ENCODE measurements at places on chromosomes 2 and 18.

DNA sequence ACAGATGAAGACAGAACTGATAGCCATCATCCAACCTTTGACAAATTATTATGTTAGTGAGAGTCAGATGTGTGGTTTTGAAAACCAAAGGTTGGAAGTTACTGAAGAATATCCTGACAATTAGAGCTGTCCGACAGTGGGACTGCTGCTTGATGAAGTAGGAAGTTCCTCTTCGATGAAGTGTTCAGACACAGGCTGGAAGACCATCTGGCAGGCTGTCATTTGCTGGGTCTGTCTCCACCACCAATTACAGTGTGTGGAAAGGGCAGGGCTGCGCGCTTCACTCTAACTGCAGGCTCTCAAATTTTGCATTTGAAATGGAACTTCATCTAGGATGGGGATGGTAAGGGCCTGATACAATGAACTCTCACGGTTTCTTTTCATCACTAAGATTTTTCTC is 313.8 kb downstream of the PIK3C3 start:
- DNase-seq: no peak

GRCh38 chr2:112779598-112779997 is 4.7 kb downstream of the IL1A start:
- no peak for DNase-seq

GRCh38 chr2:191274413-191274815 is 29.2 kb downstream of the MYO1B start:
- no peak for DNase-seq

- DNase-seq: peak; percentile 48
Observed at GRCh38 chr2:42859006-42859552, 66.7 kb upstream of the HAAO start.

DNA sequence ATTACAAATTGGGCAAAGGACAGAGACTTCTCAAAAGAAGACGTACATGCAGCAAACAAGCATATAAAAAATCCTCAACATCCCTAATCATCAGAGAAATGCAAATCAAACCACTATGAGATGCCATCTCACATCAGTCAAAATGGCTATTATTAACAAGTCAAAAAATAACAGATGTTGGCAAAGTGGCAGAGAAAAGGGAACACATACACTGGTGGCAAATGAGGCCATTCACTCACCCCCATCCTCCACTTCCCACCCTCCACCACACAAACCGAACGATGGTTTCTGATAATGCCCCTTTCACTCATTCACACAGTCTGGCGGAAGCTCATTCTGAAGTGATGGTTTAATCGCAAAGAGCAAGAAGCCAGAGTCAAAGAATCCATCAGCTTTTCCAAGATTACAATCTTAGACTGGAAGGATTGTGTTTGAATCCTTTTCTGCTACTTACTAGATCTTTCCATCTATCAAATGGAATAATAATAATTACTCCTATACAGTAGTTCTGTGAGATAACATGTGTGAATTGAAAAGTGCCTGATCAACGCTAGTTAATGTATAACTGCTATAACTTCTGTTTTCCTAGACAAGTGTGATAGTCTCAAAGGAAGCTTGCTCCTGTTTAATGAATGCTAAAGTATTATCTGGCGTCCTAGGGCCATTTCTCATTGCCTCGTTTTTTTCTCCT is 16.9 kb upstream of the CD28 start:
- no peak for DNase-seq

GRCh38 chr2:34241905-34242762 is 643.0 kb upstream of the FAM98A start:
- no peak for DNase-seq

DNA sequence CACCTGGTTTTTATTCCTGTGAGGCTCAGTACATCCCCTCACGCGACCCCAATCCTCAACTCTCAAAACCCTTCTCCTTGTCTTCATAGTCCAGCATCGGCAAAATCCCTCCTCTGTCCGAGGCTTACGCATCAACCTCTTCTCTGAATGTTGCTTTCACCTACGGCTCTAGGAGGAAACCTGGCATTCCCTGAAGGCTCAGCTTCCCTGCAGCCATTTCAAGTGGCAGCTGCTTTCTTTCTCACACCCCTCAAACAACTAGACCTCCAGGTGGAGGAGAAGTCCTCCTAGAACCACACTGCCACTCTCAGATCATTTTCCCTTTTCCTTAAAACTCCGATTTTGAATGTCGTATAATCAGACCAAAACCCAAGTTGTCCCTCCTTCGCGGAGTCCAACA is 114.2 kb downstream of the DTNB start:
- no peak for DNase-seq

GRCh38 chr18:22558945-22559385 is 141.2 kb upstream of the CTAGE1 start:
- no peak for DNase-seq

DNA sequence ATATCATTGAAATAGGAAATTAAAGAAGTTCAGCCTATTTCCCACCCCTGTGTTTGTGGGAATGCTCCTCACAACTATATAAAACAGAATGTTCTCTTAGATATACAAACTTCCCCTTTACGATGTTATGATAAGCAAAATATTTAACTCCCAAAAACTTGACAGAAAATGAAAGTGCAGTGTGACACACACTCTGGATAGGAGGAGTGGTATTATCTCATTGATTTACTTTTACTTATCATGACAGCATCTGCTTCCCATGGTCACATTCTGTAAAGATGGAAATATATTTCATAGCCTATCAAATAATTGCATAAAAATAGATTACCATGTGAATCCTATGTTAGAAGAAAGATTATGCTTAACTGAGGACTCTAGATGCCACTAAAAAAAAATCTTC is 96.6 kb upstream of the STK17B start:
- DNase-seq: peak; percentile 61

DNA sequence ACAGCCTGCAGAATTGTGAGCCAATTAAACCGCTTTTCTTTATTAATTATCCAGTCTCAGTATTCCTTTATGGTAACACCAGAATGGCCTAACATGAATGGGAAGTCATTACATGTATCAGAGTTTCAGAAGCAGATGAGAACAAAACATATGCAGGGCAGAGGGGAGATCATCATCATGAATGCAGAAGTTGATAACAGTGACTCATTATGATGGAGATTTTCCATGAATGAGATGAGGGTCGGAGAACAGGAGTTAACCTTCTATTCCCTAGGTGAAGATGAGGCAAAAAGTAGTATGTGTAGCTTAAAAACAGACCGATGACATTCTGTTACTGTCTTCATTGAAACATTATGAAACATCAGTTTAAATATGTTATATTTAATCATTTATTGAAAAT is 59.5 kb upstream of the PPM1B start:
- DNase-seq: no peak

GRCh38 chr18:55275039-55275901 is 312.7 kb downstream of the TCF4 start:
- DNase-seq: no peak

DNA sequence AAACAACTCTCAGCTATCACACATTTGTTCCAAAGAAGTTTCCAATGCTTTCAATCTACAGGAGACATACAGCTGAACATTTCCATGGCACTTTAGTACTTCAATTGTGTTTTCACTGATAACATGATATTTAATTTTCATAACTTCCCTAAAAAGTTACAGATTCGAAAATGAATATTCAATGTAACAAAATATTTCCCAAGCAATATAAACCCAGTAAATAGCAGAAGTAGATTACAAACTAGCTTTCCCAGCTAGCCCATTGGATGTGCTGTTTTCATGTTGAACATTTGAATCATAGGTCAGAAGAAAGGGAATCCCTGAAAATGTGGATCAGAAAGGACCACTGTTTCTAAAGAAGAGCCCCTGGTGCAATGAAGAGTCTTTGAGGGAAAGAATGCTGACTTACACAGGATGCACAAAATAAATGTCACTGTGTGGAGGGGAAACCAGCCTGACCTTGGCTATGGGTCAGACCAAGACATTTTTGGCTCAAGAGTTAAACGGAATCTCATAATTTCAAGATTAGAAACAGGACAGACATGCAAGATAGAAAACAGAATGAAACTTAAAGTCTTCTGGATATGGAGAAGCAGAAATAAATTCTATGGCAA is 22.5 kb downstream of the CYTIP start:
- peak; percentile 84 for DNase-seq

- no peak for DNase-seq
Observed at GRCh38 chr2:198161151-198161550, 356.8 kb downstream of the PLCL1 start.

- DNase-seq: no peak
Observed at GRCh38 chr2:79191816-79192215, 32.3 kb upstream of the REG3A start.

GRCh38 chr2:192047315-192048107 is 147.2 kb downstream of the TMEFF2 start:
- DNase-seq: no peak

DNA sequence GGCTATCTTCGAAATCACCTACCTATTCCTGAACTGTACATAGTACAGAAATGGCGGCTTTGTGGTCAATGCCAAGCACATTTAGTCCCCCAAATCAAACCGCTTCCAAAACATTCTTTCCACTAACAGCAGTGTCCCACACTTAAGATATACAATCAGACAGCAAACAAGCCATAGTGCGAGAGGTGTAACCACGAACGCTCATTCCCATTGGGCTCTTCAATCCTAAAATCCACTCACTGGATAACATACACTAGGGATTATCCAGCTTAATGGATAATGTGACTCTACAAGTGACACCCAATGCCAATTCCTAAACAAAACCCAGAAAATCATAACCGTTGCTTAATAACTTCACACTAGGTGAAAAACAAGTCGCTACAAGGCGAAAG is 2.0 kb downstream of the XPO1 start:
- no peak for DNase-seq

DNA sequence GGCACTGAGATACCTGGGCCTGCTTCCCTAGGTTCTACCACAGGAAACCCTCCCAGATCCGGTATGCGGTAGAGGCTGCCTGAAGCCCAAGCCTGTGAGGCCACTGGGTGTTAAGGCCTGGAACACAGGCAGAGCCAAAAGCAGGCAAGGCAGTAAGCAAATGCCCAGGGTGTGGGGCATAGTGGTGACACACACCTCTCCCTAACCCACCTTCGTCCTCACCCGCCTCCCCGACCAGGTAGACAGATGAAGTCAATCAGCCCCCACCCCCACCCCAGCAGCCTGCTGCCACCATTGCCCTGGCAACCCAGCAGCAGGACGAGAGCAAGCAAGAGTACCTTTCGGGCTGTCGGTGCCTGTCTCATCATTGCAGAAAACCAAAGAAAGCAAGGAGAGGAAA is 6.1 kb downstream of the DCTN1 start:
- DNase-seq: no peak

- no peak for DNase-seq
Observed at GRCh38 chr2:75597949-75598348, 37.2 kb upstream of the EVA1A start.

DNA sequence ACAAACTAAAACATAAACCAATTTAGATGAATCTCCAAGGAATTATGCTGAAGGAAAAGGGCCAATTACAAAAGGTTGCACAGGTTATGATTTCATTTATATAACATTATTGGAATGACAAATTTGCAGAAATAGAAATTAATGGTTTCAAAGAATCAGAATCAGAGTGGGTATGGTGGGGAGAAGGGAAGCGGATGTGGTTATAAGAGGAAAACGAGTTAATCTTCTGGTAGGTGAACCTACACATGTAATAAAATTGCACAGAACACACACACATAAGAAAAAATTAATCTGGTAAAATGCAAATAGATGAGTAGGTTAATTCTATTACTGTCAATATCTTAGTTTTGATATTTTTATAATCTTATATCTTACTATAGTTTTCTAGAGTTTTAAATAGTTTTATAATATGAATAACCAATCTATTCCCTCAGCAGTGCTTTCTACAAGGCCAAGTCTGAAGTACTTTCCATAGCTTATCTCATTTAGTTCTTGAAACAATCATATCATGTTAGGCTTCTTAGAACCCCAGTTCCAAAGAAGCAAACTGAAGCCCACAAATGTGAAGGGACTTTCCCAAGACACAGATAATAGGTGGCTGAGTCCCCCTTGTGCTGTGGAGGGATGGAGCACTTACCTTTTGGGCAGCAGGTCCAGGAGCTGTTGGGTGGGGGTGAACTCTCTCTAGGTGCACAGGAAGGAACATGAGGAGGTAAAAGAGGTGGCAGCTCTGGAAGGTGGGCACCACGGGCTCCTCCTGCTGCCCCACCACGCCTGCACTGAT is 31.5 kb downstream of the ZNF519 start:
- DNase-seq: no peak

DNA sequence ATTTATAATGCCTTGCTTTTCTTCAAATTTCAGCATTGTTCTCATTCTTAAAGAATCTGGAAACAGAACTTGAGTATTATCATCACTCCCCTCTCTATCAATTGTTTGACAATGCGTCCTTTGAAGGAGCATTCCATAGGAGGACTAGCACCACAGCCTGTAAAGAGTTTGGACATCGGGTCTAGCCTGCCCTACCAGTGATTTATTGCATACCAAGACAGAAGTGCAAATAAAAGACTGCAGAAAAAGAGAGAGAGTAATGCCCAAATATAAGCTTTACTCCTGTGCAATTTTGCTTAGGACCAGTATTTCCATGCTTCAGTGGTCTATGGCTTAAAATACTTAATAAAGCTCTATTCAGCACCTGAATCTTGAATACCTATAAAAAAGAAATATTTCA is 55.4 kb upstream of the MAP2 start:
- no peak for DNase-seq

- no peak for DNase-seq
Observed at GRCh38 chr18:11005528-11005927, 143.8 kb downstream of the PIEZO2 start.

GRCh38 chr2:16395601-16396000 is 270.0 kb downstream of the CYRIA start:
- no peak for DNase-seq
